Activated B cell treated with CpG ODN at 0.5 μM for 24 hours (primary cell): ENCODE measurements at places on chromosomes 6 and 20. TPM values are rescaled to one million over a fixed set of nuclear protein-coding genes. Genes with fewer than 3 reads are reported as not detected.

PPT2 gene
- 1.8 and 3.0 TPM in 2 replicates for total RNA-seq

GRCh38 chr6:73728548-73729205 lies 32.7 kb downstream of the CD109 start:
- DNase-seq = no peak

TAGAP gene
- total RNA-seq = 129 TPM in 2 replicates

GRCh38 chr6:75613056-75613501 lies 11.4 kb downstream of the SENP6 start:
- DNase-seq = no peak

DNA sequence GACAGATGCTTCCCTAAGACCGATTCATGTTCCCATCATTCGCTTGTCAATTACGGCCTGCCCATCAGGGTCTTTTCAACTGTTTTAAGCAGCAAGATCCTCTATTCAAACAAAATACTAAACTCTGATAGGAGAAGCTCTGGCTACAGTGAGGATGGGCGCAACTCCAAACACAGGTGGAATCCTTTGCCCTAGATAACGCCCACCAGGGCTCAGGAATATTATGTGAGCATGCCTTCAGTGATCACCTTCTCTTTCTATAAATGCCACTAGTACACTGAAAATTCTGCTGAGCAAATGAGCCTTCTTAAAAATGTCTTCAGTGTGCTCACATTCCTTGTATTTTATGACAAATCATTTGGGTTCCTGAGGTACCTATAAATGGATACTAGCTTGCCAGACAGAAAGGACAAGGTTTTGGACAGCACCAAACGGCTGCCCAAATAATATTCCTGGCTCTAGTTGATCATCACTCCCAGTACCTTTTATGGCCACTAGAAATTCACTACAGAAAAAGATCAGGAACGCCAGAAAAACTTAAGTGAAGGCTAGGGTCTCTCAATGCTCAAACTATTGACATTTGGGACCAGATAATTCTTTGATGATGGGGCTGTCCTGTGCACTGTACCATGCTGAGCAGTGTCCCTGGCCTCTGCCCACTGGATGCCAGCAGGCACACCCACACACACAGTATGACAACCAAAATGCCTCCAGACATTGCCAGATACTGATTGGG lies 13.1 kb downstream of the ZNF217 start:
- no peak for DNase-seq

GRCh38 chr6:43325876-43326275 lies 17.2 kb upstream of the CRIP3 start:
- no peak for DNase-seq

OR5V1 gene
- not detected in 2 replicates for total RNA-seq

PDYN gene
- total RNA-seq = not detected in 2 replicates

DNA sequence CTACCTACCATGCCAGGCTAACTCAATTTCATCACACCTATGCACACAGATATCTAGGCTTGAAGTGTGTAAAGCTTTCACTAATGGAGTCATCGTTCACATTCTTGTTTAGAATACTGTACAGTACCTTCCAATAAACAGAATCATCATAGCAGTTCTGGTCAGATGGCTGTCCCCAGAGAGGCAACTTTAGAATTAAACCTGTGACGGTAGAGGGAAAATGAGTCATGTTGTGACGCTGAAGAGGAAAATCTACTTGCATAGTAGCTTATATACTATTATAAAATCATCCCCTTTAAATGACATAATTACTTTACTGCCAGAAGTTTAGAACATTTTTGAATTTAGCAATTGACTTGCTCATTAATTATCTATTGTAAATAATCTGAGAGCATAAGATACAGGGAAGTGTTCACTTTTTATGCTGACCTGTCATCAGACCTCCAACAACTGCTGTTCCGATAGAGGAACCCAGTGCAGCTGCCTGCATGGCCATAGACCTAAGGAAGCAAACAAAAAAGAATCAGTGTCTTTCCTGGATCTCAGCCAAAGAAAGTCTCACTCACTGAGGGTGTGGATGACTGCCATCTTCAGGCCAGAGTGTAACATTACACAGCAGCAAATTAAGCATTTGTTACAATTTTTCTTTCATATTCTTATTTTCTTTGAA lies 29.8 kb downstream of the RHAG start:
- DNase-seq = no peak

DNA sequence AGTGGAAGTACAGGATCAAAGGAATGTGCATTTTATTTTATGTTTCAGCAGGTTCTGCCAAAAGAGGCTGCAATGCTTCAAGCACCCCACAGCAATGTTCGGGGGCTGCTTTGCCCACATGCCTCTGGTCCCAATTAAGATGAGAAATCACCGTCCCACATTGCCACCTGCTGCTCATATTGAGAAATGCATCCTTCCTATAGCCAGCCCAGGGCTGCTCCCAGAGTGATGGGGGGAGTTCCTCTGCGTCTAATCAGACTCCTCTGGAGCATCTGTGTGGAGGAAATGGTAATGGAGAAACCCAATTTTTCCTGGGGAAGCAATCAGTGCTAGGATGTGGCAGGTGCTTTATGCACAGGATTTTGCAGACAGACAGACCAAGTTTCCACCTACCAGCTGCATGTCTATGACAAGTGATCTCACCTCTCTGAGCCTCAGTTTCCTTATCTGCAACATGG lies 33.7 kb downstream of the PTGIS start:
- DNase-seq = no peak

DNA sequence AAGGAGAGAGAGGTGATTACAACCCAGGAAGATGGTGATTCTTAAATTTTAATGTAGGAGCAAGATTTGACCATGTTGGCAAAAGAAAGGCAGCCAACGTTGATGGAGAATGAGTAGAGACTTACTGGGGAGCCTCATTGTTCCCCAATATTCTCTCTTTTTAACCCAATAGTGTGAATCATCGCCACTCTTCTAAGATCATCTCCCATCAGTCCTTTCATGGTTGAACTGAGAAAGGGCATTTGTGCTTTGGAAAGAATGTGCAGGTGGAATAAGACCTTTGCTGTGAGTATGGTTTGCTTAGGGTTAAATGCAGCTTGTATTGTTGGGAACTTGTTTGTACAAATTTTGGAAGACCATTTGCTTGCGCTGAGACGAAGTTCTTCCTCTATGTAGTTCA lies 231.0 kb downstream of the TBXT start:
- DNase-seq = no peak

GRCh38 chr6:138572167-138572875 lies 73.0 kb upstream of the NHSL1 start:
- DNase-seq = no peak

DNA sequence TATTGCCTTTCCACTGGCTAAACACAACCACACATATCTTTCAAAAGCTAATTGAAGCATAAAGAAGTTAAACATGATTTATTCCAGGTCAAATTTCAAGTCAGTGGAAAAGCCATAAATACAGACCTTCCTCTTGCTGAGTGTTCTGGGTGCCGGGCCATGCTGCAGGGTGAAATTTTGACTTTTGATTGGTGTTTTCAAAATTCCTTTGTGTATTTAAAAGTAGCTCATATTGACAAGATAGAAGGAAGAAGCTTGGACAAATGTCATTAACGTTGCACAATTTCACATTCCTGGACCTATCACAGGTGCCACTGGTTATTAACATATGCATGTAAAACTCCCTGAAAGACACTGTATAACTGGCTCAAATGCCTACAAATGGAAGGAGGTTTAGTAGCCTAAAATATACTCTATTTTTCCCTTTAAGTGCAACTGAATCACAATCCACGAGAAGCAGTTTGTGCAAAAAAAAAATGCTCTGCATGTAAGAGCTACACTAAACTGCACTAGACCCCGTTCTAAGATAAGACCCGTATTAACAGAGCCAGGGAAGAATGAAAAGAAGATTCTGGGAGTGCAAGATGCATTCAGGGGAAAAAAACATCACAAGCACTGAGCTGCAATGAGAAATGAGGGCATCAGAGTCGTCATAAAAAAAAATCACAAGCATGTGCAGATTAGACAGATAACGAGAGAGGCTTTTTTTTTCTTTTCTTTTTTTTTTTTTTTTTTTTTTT lies 30.4 kb downstream of the ATXN1 start:
- DNase-seq = no peak

- no peak for DNase-seq
These were observed 213.9 kb downstream of the KCNQ5 start for GRCh38 chr6:72835749-72836148.

DNA sequence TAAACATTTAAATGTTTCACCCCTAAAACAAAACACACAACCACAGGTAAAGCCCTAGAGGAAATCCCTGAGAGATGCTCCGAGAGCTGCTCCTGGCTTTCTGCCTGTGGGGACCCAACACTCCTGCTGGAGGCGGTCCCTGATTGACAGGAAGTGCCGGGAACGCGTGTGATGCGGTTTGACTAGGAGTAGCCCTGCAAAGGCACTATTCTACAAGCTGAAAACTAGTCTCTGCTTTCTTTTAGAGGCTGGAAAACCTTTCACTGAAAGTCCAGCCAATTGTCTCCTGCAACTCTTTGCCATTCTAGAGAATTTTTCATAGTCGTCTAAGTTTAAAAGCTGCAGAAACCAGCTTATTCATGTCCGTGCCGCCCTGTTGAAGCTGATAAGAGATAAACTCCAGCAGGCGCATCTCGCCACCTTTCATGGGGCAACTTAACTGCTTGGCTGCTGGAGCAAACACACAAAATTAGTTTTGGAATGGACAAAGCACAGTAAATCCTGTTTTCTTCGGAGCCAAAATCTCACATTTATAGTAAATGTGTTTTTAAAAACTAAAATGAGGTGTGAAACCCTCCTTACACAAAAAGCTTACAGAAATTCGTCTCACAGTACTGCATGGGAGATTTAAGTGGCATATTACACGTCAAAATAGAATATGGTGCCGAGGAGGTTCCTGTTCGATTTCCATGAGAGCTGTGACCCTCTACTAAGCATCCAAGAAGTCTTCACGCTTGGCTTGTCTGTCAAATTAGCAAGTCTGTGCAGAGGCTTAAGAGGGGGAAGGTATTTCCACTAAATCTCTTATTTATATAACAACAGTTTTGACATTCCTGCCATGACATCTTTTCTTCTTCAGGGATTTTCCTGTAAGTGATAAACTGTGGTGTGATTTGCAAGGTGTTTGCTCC lies 46.9 kb downstream of the DACT2 start:
- DNase-seq = no peak

DNA sequence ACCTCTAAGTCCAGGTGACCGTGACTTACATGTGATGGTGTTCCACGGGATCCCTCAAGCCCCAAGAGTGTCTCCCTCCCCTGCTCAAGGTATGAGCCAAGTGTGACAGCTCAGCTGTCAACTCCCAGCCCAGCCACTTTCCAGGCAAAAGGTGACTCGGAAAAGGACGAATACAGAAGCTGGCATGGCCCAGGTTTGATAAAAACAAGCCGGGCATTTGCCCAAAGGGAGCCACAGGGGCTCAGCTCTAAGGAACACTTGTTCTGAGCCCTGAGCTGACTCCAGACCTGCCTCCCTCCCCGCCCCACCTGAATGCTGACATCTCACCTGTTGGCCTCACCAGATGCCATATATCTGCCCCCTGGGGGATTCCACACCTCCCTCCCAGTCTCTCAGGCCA lies 43.0 kb upstream of the BPIFA2 start:
- no peak for DNase-seq

- no peak for DNase-seq
These were observed 548.9 kb downstream of the CBLN4 start for GRCh38 chr20:55456316-55456940.

DNA sequence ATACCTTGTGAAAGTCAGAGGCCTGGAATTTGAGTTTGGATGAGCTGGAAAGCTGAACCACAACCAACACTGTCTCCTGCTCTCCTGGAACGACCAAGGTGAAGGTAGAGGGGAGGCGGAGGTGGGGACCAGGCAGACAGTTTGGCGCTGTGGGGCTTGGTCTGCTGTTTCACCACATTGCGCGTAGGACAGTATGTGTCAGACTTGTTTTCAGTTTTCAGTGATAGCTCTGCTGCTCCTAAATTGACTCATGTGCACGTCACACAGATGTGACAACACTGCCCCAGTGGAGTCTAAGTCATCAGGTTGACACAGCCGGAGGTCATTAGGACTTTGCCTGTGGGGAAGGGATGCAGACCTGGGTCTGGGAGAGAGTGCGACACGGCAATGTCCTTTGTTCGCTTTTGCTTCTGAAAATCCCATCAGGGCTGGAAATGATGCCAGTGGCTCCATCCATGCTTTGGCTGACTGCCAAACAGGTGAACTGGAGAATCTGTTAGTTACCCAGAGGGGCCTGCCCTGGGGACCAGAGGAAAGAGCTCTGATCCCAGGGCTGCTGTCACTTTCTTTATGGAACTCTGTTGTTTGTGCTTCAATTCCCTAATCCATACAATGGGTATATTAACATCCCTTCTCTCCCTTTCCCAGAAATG lies 255.5 kb downstream of the CDC5L start:
- no peak for DNase-seq
